Fibroblast of skin of right quadriceps (primary cell): ENCODE measurements at places on chromosomes 5 and 9.
A peak's percentile ranks its signal among the peaks of the same experiment; 100 is the strongest.

- peak; percentile 96 for DNase-seq
Observed at GRCh38 chr5:36357391-36357975, 55.8 kb upstream of the RANBP3L start.

GRCh38 chr5:96297290-96297689, 135.8 kb downstream of the PCSK1 start:
- peak; percentile 87 for DNase-seq

GRCh38 chr5:137825165-137825564, 42.5 kb upstream of the MYOT start:
- no peak for DNase-seq

DNA sequence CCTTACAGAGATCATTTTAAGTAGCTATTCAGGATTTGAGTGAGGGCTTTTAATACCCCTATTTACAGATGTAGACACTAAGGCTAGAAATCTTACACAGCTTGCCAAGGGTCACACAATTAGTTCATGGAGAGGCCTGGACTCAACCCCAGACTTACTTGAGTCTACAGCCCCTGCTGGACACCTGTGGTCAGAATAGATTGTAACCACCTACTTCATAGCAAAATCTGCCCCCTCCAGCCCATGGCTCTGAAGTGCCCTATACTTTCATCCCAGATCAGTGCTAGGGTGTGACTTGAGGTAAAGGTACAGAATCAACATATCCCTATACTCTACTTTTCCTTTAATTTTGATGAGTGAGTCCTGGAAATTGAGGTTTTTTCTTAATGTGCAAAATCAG, 291.3 kb downstream of the ADGRV1 start:
- DNase-seq = no peak

DNA sequence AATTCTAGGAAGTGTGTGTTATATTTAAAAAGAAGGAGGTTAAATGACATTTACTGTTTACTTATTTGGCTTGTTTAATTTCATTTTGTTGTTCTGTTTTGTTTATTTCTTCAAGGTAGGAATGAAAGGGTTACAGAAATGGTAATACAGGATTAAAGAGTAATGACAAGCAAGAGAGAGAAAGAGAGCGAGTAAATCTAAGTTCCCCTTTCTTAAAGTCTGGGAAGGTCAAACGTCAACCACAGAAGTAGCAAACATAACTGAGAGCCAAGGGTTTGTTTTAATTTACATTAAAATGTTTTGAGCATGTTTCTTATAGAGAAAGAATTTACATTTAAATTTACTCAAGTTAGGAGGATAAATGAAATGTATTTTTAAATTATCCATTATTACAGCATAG, 18.7 kb downstream of the HCN1 start:
- DNase-seq = no peak

GRCh38 chr5:92807085-92807484, 773.9 kb downstream of the NR2F1-AS1 start:
- no peak for DNase-seq

- no peak for DNase-seq
Observed at GRCh38 chr5:165139721-165140120, 1634.3 kb downstream of the MAT2B start.

DNA sequence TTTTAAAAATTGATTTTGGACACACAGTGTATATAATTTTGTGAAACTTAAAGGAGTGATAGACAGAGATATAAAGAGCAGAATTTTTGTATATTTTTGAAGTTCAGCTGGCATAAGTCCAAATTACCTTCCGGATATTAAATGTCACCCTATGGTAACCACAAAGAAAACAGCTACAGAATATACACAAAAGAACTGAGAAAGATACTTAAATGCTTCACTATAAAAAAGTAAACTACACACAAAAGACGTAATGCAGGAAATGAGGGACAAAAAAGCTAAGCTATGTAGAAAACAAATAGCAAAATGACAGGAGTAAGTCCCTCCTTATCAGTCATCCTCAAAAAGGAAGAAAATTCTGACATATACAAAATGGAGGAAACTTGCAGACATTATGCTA, 29.4 kb downstream of the HACD4 start:
- DNase-seq = no peak

- peak; percentile 90 for DNase-seq
Observed at GRCh38 chr9:121271368-121272341, 3.7 kb downstream of the GSN start.

- peak; percentile 74 for DNase-seq
Observed at GRCh38 chr5:132180134-132180745, 47.4 kb downstream of the P4HA2 start.

DNA sequence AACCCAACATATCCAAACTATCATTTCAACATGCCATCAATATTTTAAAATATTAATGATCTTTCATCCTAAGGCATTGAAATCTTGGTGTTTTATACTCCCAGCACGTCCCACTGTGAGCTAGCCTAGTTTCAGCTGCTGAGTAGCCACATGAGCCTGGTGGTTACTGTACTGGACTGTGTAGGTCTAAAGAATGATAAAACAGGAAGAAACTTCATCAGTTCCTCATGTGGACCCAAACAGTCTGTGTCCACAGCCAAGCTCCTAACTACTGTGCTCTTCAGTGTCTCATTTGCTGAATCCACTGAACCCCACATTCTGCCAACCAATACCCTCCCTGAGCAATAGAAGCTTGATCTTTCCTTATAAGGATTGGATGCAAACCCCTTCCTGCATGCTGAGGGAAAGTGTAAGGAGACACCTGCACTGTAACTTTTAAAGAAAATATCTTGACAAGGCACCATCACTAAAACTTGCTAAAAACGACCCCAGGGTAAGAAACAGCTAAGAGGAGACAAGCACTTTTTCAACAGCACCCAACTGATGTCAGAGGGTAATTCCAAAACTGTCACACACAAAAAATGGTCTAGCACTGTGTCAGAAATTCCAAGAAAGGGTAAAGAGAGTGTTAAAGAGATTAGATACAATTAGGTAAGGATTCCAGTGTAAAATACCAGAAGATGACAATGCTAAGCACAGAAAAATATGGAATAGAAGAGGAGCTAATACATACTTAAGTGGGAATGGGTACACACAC, 126.9 kb downstream of the SPOCK1 start:
- DNase-seq = no peak

DNA sequence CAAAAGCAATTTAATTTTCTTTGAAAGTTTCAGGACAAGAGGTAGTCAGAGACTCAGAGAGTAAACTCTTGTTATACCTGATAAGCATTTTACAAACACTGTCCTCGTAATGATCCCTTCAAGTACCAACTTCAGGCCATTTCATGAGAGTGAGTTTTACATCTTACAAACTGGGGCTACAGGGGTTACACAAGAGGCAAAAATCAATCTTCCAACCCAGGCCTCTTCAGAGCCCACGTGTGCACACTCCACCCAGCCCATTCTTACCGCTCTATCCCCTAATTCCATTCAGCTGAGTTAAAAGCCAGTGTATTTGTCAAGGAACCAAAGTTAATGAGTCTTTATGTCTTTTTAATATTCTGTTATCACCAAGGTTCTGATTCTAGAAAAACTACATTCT, 46.5 kb downstream of the PSMB7 start:
- no peak for DNase-seq

- no peak for DNase-seq
Observed at GRCh38 chr9:89178830-89179539, 367 bp upstream of the SHC3 start.

DNA sequence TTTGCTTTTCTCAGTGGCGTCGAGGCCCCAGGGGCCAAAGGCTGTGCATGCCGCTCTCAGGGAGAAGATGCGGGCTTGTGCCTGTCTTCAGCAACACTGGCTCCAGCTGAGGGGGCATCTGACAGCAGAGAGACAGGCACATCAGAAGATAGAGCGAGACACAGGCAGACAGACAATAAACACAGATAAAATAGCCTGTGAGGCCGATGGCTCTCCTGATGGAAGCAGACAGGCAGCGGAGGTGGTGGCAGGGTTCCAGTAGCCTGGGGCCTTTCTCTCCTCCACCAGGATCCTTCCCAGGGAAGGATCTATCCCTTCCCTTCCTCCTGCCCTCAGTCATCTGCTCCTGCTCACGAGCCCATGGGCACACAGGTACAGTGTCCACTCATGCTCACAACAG, 16.6 kb upstream of the UNC5A start:
- no peak for DNase-seq
